Liver (tissue), 10 donors: ENCODE measurements at places on chromosomes 6 and 20. TPM values are rescaled to one million over a fixed set of nuclear protein-coding genes. Genes with fewer than 3 reads are reported as not detected.
A peak's percentile ranks its signal among the peaks of the same experiment; 100 is the strongest.

The LIN28B gene
- total RNA-seq = not detected

The RNGTT gene
- 10.1 TPM for total RNA-seq

The RNF39 gene
- total RNA-seq = not detected

The GJE1 gene
- not detected for total RNA-seq

DNA sequence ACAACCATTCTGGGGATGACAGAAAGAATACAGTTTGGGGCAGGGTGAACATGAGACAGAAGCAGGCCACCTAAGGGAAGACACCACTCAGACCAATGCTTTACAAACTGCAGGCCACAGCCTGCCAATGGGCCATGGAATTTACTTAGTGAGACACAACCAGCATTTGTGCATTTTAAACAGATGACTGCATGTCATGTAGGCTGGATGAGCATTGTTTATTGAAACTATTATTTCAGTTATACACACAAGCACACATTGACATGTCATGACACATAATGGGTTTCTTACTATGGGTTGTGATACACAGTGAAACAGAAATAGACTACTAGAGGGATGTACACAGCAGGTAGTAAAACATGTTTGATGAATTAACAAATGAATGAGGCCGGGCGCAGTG is 8.0 kb downstream of the PGM3 start:
- H3K36me3 ChIP-seq = peaks cover 9% of the 10 kb centered on the region
- no peak overlapping the region for H3K4me3 ChIP-seq
- H3K4me1 ChIP-seq = no peaks in the 10 kb centered on the region
- no peaks in the 10 kb centered on the region for H3K27me3 ChIP-seq
- DNase-seq = no peak

- no peak overlapping the region for H3K4me3 ChIP-seq
- DNase-seq = no peak
- no peaks in the 10 kb centered on the region for H3K36me3 ChIP-seq
- H3K4me1 ChIP-seq = no peaks in the 10 kb centered on the region
- H3K27me3 ChIP-seq = no peaks in the 10 kb centered on the region
Measured at GRCh38 chr6:86657192-86657591, 280.1 kb upstream of the HTR1E start.

- H3K36me3 ChIP-seq = no peaks in the 10 kb centered on the region
- H3K4me1 ChIP-seq = no peaks in the 10 kb centered on the region
- DNase-seq = no peak
- no peak overlapping the region for H3K27ac ChIP-seq
Measured at GRCh38 chr20:39812116-39812515, 850.0 kb downstream of the DHX35 start.

- no peak overlapping the region for H3K27ac ChIP-seq
- DNase-seq = no peak
- H3K27me3 ChIP-seq = no peaks in the 10 kb centered on the region
- no peak overlapping the region for H3K4me3 ChIP-seq
- no peaks in the 10 kb centered on the region for H3K36me3 ChIP-seq
Measured at GRCh38 chr6:25366903-25367545, 87.8 kb downstream of the CARMIL1 start.

DNA sequence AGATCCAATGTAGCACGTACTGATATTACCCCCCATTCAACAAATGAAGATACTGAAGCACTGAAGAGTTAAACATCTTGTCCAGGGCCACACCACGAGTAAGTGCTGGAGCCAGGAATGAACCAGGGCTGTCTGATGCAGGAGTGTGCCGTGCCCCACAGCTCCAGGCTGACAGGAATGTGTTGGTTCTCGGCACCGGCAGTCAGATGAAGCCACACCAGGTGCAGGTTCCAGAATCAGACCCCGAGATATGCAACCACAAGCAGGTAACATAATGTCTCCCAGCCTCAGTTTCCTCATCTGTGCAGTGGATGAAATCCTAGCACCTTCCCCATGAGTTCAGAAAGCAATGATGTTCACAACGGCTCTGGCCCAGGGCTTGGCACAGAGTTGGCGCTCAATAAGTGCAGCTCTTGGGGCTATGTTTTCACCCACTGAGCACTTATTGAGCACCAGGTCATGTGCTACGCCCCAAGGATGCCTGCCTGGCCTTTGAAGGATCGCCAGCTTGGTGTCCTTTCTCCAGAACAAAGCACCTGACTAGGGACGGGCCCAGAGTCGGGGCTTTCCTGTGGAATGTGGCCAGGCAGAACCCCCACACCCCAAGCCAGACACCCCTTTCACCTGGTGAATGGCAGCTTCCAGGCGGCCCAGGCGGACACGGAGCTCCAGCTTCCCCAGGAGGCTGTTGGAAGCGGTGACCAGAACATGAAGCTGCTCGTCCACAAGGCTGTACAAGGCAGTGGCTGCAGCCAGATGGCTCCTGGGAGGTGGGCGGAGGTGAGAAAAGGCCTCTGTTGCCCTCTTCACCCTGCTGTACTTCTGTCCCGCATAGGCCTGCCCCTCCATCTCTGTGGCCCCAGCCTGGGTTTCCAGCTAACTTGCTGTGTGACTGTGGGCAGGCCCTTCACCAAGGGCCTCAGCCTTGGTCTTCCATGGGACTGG is 41.3 kb downstream of the KIAA1755 start:
- no peaks in the 10 kb centered on the region for H3K4me1 ChIP-seq
- no peaks in the 10 kb centered on the region for H3K36me3 ChIP-seq
- H3K27me3 ChIP-seq = no peaks in the 10 kb centered on the region
- H3K27ac ChIP-seq = no peak overlapping the region
- H3K4me3 ChIP-seq = no peak overlapping the region

- H3K4me3 ChIP-seq = no peak overlapping the region
- peak; percentile 33 for DNase-seq
- no peaks in the 10 kb centered on the region for H3K27me3 ChIP-seq
- peaks cover 18% of the 10 kb centered on the region for H3K36me3 ChIP-seq
Measured at GRCh38 chr6:158631678-158632537, 12.6 kb downstream of the DYNLT1 start.

- no peaks in the 10 kb centered on the region for H3K4me1 ChIP-seq
- no peaks in the 10 kb centered on the region for H3K27me3 ChIP-seq
- peaks cover 40% of the 10 kb centered on the region for H3K36me3 ChIP-seq
Measured at GRCh38 chr20:17612992-17613327, 43.1 kb downstream of the DSTN start.

GRCh38 chr6:4405621-4406212 is 270.3 kb upstream of the ECI2 start:
- H3K27me3 ChIP-seq = no peaks in the 10 kb centered on the region
- H3K27ac ChIP-seq = no peak overlapping the region
- no peaks in the 10 kb centered on the region for H3K36me3 ChIP-seq
- no peaks in the 10 kb centered on the region for H3K4me1 ChIP-seq

DNA sequence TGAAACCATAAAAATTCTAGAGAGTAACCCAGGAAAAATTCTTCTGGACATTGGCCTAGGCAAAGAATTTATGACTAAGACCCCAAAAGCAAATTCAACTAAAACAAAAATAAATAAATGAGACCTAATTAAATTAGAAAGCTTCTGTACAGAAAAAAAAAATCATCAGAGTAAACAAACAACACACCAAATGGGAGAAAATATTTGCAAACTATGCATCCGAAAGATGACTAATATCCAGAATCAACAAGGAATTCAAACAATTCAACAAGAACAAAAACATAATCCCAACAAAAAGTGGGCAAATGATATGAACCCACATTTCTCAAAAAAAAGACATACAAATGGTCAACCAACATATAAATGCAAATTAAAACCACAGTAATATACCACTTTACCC is 242.6 kb upstream of the CDYL start:
- DNase-seq = no peak
- H3K4me1 ChIP-seq = no peaks in the 10 kb centered on the region
- no peak overlapping the region for H3K4me3 ChIP-seq
- H3K27me3 ChIP-seq = no peaks in the 10 kb centered on the region

- H3K27ac ChIP-seq = no peak overlapping the region
- H3K27me3 ChIP-seq = no peaks in the 10 kb centered on the region
- H3K4me1 ChIP-seq = no peaks in the 10 kb centered on the region
- H3K4me3 ChIP-seq = no peak overlapping the region
Measured at GRCh38 chr6:151911401-151911800, 103.9 kb downstream of the ESR1 start.
